ENCODE measurements at places on chromosomes 5 and 9.

DNA sequence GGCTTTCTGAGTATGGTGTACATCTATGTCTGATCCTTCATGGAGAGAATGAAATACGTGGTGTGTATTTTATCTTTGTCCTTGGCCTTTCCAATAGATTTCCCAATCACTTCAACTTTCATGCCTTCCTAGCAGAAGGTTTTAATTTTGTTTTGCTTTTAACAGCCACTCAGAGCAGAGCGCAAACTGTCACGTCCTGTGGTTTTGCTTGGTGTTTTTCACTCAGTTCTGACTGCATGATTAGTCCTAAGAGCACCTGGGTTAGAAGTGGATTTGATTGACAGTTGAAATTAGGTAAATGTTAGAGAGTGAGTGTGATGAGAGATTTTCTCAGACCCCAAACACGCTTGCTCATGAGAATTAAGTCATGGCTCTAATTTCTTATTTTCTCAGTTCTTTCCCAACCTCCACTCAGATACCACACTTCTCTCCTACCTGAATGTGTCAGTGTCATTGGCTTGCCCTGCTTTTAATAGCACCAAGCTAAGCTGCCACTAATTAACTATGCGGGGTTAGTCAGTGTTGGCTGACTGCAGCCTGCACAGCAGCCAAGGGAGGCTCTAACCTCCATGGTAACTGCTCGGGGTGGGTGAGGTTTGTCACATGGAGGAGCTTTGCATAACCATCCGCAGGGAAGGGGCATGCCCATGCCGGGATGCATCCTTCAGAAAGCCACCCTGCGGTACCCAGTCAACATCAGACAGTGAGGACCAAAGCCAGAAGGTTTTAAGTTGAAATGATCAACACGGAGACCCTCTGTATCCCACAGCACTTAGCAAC, 173.4 kb downstream of the NR3C1 start:
- DNase-seq, result no peak

- DNase-seq, result no peak
Measured at GRCh38 chr5:173973616-173973969, 15.4 kb upstream of the C5orf47 start.

DNA sequence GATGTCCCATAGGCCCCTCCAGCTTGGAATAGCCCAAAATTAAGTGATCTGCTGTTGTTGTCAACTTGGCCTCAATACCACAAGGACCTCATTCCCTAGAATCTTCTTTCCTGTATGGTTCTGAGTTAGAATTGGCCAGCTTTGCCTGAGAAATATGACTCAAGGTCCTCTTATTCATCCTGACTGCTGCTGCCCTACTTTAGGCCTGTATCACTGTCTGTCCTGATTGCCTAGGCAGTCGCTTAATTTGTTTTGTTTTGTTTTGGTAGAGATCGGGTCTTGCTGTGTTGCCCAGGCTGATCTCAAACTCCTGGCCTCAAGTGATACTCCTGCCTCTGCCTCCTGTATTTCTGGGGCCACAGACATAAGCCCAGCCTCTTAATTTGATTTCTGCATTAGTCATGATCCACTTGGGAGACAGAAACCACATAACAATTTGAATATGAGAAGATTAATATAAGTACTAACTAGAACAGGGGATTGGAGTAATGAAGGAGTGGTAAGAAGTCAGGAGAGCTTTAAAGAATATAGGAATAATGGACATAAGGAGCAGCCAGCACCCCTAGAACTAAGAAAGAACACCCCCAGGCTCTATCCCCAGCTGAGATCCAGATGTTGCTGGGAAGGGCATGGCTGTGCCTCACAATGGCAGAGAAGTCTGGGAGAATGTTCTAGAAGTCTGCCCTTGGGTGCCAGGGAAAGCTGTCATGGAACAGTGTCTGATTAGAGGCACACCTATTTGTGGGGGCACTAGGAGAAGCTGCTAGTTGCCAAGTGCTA, 4.6 kb downstream of the TEX53 start:
- no peak for DNase-seq

- no peak for DNase-seq
Measured at GRCh38 chr5:1878050-1878849, 4.5 kb downstream of the IRX4 start.

DNA sequence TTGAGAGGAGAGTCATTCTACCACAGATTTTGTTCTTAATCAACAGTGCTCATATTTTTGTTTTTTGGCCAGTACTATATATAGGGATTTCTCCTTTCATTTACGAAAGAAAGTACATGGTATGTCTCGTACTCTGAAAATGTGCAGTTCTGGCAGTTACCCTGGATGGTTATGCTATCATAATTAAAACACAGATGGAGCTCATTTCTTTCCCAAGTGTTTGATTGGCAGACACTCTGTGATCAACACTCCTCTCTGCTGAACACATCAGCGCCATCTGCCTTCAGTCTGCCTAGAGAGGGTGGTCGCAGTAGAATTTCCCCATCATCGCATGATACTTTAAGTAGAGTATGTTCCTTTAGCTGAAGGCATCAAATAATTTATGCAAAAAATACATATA, 64.5 kb downstream of the PAM start:
- no peak for DNase-seq

DNA sequence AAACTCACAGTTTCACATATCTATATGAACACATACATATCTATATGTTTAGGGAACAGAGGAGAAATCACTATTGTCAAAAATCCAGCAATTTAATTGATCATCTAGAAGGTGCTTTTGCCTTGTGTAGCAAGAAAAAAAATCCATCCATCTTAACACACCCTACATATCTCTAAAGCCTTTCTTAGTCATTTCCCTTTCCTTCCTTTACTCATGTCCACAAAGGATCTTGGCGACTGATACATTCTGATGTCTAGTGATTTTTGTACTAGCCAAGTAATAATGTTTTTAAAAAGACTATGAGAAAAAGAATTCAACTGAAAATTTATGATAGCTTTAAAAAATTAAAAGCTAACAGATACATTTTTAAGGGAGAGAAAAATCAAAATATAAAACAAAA, 22.5 kb downstream of the ZDHHC21 start:
- DNase-seq, result no peak

- no peak for DNase-seq
Measured at GRCh38 chr5:32231929-32232328, 57.8 kb upstream of the GOLPH3 start.

DNA sequence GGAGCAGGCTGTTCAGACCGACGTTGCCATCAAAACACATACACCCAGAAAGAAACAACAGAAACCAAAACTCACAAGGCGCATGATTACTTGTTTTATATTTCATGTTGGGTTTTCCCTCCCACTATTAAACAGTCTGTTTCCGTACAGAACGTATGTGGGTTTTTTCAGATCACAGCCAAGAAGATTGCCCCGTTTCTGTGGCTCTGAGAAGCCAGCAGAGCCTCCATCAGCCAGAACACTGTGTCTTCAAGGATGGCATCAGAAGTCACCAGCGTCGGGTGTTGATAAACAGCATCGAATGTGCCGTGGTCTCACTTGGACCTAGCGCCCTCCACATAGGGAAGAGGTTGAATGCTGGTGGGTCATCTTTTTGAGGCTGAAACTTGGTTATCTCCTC, 42.8 kb downstream of the FAM78A start:
- DNase-seq, result no peak

DNA sequence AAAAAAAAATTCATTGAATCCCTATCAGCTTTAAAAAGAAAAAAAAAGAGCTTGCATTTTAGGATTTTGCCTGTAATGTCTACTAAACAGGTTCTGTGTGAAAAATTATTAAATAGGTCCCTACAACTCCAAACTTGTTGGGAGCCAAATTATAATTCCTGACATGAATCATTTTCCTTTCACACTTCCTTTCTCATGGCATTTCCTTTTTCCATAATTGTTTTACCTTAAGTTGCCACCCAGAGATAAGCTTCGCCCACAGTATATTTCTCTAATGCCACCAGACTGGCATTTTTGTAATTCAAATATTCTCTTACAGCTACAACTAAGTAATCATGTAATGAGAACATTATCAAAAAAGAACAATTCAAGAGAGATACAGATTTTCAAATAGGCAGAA, 348.8 kb downstream of the EFNA5 start:
- DNase-seq, result no peak

- DNase-seq, result no peak
Measured at GRCh38 chr9:107727086-107727780, 237.7 kb upstream of the KLF4 start.

- DNase-seq, result no peak
Measured at GRCh38 chr9:135990468-135991429, 29.6 kb upstream of the UBAC1 start.

GRCh38 chr9:130518943-130519799, 60.2 kb upstream of the FUBP3 start:
- no peak for DNase-seq

GRCh38 chr5:35538198-35538931, 79.3 kb upstream of the SPEF2 start:
- DNase-seq, result no peak

GRCh38 chr5:73770172-73771025, 144.4 kb downstream of the ARHGEF28 start:
- DNase-seq, result no peak

GRCh38 chr5:157650991-157651611, 1.1 kb downstream of the SOX30 start:
- no peak for DNase-seq

DNA sequence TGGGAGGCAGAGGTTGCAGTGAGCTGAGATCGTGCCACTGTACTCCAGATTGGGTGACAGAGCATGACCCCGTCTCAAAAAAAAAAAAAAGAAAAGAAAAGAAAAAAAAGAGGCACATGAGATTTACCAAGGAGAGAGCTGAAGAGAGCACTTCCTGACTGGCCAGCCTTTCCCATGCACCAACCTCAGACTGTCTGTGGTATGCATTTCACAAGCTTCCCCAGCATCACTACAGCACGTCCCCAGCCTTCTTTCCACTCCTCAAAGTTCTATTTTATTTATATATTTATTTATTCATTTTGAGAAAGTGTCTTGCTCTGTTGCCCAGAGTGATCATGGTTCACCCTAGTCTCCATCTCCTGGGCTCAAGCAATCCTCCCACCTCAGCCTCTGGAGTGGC, 13.6 kb upstream of the FUBP3 start:
- no peak for DNase-seq

- no peak for DNase-seq
Measured at GRCh38 chr5:116632890-116633289, 58.3 kb upstream of the SEMA6A start.

GRCh38 chr9:35490155-35490909, 421 bp downstream of the RUSC2 start:
- no peak for DNase-seq

GRCh38 chr9:129885018-129885669, 49.9 kb downstream of the USP20 start:
- no peak for DNase-seq

DNA sequence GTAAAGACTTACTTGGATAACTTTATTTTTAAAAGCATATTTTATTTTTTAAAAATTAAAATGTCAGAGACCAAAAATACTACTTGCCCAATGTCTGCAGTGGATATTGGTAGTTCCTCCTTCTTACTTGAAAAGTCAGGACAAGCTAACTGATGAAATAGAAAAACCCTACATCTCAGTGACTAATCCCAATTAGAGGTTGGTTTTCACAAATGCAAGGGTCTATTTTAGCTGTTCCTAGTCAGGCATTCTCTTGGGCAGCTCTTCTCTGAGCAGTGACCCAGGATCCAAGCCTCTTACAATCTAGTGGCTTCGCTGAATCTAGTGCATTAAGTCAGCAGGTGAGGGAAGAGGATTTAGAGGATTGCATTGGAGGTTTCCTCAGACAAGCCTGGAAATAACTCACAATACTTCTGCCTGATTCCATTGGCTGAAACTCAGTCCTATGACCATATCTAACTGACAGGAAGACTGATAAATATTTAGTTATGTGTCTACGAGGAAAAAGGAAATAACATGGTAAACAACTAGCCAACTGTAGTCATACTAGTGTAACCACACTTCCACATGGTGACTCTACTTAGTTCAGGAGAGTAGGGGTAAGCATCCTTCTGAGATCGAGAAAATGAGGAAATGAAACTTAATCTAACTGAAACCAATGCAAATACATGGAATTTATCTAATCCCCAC, 34.2 kb upstream of the MIER3 start:
- no peak for DNase-seq

DNA sequence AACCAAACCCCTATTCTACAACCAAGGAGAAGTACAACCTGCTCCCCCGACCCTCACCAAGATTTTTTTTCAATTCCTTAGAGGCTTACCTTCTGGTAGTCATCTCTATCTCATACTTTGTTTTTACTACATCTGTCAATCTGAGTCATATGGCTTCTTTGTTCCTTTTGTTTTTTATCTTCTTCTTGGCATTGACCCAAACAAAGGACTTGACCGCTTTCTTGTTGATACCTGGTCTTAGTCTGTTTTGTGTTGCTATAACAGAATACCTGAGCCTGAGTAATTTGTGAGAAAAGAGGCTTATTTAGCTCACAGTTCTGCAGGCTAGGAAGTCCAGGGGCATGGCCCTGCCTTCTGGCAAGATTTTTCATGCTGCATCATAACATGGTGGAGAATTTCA, 352.7 kb downstream of the MLLT3 start:
- DNase-seq, result no peak

- no peak for DNase-seq
Measured at GRCh38 chr5:33268374-33268773, 172.4 kb upstream of the TARS1 start.

- no peak for DNase-seq
Measured at GRCh38 chr5:7391814-7392692, 3.9 kb upstream of the ADCY2 start.

- no peak for DNase-seq
Measured at GRCh38 chr9:129694243-129694646, 28.8 kb downstream of the PRRX2 start.

DNA sequence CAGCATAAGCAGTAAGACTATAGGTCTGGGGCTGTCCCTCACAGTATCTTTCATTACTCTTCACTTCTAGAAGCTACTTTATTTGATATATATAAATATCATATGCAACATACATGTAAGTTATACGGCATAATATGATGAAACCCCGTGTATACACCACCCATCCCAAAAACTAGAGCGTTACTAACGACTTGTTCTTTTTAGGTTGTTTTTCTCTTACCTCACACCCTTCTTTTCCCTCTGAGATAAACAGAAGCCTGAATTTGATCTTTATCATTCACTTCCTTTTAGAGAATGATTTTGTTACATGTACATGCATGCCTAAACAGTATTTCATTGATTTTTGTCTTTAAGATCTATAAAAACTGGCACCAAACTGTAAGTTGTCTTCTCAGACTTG, 3.7 kb downstream of the TRMO start:
- no peak for DNase-seq

DNA sequence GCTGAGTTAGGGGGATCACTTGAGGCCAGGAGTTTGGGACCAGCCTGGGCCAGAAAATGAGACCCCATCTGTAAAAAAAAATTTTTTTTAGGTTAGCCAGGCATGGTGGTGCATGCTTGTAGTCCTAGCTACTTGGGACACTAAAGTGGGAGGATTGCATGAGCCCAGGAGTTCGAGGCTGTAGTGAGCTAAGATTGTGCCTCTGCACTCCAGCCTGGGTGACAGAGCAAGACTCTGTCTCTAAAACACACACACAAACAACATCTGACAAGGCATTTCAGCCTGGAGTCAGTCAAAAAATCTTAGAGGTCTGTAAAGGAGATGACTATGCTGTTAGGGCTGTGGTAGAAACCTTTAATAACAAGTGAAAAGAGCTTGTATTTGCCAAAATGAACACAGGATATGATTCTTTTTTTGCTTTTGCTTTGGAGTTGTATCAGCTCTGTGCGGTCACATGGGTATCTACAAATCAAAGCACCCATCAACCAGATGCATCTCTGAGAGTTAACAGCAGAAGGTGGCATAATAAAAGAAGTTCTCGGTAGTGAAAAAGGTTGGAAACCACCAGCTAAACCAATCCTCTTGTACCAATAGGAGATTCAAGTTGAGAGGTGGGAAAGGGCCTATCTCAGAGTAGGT, 3.6 kb upstream of the PSMD5 start:
- no peak for DNase-seq

- no peak for DNase-seq
Measured at GRCh38 chr9:21688108-21689102, 114.0 kb upstream of the MTAP start.
